ENCODE measurements at places on chromosomes 2 and 18.

DNA sequence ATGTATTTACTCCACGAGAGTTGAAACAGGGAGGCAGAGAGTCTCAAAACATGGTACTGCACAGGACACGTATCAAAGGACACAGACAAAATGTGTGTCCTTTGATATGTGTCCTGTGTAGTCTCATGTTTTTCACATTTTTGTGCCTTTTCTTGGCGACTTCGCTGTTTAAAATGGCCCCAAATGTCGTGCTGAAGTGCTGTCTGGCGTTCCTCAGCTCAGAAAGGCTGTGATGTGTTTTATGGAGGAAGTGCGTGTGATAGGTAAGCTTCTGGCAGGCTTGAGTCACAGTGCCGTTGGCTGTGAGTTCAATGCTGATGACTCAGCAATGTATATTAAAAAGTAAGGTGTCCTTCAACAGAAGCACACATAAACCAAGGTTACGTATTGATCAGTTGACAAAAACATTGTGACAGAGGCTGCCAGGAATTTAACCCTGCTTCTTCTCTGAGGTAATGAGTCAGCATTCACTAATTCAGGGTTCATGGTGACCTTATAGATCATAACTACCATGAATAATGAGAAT lies 78.2 kb downstream of the DYSF start:
- DNase-seq: no peak

DNA sequence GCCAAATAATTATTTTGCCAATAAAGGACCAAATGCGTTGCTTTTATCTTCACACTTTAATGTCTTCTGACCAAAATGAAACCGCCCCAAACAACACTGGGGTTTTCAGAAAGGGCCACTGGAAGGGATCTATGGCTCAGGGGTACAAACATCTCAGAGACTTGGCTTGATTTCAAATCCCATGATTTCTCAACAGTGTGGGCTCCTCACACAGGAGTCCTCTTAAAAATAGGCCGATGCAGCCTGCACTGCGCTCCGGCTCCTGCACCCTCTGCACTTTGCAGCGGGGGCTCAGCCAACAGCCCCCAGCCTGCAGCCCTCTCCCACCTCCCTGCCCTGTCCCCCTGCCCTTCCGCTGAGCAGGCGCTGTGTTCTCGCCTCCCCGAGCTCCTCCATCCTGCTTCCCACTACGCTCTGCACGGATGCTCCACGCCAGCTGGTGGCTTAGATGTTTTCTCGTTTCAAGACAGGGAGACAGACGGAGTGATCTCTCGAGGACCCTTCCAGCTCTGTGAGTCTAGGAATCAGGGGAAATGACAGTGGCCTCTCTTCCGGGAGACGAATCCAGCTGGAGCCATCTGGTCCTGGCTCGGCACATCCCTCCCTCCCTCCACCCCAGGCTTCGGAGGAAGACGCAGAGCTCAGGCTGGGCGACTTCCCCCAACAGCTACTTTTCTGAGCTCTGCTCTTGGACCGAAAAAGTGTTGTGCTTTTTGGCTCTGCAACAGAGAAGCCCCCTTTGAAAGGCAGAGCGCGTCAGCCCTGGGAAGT lies 71.4 kb downstream of the KCNF1 start:
- DNase-seq: no peak

GRCh38 chr2:39660612-39661236 lies 5.0 kb upstream of the TMEM178A start:
- DNase-seq: no peak

- DNase-seq: no peak
These were observed 305.5 kb downstream of the IKZF2 start for GRCh38 chr2:212845941-212846340.

DNA sequence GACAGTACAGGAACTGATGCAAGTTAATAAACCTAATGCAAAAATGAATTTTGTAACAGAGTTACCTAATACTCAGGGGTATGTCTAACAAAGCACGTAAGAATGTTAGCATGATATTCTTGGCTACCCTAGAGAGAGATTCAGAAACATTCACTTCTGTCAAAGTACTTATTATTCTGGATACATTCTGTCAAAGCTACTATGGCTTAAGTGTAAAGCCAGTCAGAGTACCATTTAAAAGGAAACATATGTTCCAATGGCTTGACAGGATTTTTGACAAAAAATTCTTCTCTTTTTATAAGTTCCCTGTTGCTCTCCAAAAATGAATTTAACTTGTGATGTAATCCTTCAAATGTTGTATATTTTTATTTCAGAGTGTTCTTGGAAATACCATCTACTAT lies 85.5 kb downstream of the PIGN start:
- no peak for DNase-seq

DNA sequence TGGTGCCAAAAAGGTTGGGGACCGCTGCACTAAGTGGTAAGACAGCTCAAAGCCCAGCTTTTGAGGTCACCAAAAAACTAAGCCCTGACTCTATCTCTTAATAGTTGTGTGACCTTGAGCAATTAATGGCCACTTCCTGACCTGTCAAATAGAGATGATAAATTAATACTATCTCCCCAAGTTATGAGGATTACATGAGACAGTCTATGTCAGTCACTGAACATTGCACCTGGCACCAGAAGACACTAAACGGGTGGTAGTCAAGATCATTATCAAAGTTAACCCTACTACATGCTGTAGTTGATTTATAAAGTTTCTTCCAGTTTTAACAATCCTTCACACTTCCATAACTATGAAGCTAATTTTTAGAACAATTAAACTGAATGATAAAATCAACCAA lies 36.5 kb downstream of the STPG4 start:
- DNase-seq: no peak

- DNase-seq: no peak
These were observed 165.5 kb downstream of the TTC32 start for GRCh38 chr2:19736191-19736831.

GRCh38 chr2:47221946-47222345 lies 66.8 kb upstream of the STPG4 start:
- no peak for DNase-seq

DNA sequence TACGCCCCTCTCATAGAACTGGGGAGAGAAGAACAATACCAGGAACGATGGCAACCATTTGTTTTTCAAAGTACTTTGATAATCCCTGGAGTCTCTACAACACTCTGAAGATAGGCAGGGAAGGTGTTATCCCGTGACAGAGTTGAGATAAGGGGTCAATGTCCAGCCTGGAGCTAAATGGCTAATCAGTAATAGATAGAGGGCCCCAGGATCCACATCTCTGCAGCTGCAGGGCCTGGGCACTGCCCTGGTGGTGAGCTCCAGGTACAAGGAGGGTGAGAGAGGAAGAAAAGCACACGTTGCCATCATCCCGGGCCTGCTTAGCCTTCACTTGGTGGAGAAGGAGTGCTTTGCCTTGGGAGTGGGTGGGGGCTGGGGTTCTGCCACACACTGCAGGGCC lies 260.6 kb downstream of the PRKCE start:
- no peak for DNase-seq

GRCh38 chr2:231615058-231615671 lies 22.5 kb downstream of the TEX44 start:
- DNase-seq: no peak

All from 8988T (cell line).